KG1 (cell line): ENCODE measurements at places on chromosomes 5 and 9.

- DNase-seq, result no peak
Measured at GRCh38 chr9:18338042-18338441, 135.9 kb upstream of the ADAMTSL1 start.

DNA sequence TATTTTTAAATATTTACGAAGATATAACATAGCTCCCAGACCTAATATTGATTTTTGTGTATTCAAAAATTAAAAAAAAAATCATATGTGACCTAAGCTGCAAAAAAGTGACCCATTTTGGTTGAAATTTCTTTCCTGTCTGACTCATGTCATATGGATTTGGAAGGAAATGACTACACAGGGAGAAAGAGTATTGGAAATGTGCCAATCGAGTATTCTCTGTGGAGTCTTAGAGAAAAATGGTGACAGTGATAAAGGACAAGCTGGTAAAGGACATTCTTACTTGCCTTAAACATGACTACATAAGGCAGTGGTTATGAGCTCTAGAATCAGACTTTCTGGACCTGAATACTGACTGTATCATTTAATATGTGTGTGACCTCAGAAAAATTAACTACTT, 262.9 kb upstream of the PTPRD start:
- DNase-seq, result no peak

DNA sequence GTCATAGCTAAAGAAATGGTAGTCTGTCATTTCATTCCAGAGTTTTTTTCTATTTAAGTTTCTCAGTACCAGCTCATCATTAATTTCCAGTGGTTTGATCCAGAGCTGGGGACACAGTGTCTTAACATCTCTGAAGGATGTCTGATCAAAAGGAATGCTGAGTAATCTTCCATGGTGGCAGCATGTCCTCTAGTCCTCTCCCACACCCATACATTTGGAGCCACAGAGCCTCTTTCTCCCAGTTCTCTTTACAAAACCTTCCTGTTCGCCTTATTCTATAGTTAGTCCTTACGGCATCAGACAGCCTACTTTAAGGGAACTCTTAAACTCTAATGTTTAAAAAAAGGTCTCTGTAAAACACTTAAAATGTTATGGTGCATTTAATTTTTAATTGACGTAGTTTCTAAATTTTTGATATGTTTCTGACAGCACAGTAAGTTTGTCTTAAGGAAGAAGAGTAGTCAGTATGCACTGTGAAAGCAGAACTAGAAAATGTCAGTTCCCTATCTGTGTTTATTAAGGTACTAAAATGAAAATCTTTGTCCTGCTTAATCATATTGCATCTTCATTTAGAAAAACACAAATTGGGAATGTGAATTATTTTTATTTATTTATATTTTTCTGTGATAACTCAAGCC, 96.8 kb downstream of the INIP start:
- DNase-seq, result no peak

DNA sequence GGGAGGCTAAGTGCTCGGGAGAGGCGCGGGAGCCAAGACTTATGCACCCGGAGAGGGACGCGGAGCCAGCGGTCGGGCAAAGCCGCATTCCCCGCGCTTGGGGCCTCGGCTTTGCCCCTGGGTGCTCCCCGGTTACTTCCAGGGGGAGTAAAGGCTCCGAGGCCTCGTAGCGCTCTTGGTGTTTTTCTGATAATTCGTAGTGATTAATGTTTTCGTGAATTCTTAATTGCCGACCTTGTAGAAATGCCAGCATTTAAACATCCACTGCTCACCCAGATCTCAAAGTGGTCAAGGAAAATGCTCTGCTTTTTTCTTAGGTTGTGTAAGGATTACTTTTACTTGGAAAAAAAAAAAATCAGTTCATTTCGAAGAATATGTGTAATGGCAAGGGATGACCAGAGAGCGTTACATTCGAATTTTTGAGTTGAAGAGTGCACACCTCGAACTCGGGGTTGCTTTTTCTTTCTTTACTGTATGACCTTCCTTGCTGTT, 654 bp upstream of the TUT7 start:
- no peak for DNase-seq

GRCh38 chr5:164934039-164934438, 1428.6 kb downstream of the MAT2B start:
- DNase-seq, result no peak

- DNase-seq, result no peak
Measured at GRCh38 chr9:1383899-1384455, 333.8 kb downstream of the DMRT2 start.

GRCh38 chr5:33588654-33589372, 148.0 kb downstream of the TARS1 start:
- DNase-seq, result no peak

DNA sequence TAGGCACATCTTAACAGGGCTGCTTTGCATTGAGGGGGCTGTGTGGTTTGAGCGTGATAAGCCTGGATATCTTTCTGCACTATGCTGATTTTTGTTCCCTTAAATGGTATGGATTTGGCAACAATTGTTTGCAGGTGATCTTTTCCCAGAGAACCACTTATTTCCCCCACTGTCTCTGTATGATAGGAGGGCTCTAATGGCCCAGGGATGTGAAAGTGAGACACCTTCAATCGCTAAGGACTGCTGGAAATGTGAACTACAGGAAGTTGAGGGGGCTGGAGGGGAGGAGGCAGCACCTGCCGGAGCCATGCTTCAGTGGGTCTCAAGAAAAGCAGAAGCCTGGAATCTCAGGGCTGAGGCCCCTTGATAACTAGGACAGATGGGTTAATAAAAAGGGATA, 29.4 kb downstream of the SYK start:
- no peak for DNase-seq

GRCh38 chr9:77455312-77455927, 192.7 kb downstream of the GNA14 start:
- DNase-seq, result peak; percentile 19

GRCh38 chr9:127186806-127187205, 64.4 kb upstream of the ANGPTL2 start:
- DNase-seq, result no peak

DNA sequence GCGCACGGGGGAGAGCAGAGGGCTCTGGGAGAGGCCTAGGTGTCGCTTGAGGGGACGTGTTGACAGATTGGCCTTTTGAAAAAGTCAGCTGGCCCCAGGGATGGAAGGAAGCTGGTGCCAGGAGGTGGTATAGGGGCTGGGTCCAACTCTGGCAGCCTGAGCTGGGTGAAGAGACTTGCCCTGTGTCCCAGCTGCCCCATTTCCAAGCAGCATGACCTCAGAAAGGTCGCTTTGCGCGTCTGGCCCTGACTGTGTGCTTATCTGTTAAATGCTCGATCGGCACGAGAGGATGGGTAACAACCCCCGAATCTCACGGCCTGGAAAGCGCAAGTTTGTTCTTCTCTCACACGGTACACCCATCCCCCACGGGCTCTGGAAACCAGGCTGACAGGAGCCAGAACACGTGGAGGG, 31.2 kb upstream of the LAMC3 start:
- no peak for DNase-seq

GRCh38 chr9:134670851-134671281, 29.3 kb downstream of the COL5A1 start:
- no peak for DNase-seq

DNA sequence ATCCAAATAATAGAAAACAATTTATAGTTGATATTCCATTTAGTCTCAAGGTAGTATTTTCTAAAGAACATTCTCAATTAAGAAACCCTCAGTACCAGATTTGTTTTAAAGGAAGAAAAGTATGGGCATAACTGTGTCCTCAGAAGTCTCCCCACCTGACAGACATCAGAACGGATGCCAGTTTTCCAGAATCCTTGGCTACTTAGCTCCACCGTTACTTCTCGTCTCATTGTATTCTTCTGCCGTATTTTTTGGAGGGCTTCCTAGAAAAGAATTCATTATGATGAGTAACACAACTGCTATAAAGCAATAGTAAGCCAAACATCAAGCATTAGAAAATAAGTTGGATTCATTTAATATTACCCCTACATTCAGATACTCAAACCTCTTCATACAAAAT, 67.8 kb downstream of the DROSHA start:
- DNase-seq, result no peak

DNA sequence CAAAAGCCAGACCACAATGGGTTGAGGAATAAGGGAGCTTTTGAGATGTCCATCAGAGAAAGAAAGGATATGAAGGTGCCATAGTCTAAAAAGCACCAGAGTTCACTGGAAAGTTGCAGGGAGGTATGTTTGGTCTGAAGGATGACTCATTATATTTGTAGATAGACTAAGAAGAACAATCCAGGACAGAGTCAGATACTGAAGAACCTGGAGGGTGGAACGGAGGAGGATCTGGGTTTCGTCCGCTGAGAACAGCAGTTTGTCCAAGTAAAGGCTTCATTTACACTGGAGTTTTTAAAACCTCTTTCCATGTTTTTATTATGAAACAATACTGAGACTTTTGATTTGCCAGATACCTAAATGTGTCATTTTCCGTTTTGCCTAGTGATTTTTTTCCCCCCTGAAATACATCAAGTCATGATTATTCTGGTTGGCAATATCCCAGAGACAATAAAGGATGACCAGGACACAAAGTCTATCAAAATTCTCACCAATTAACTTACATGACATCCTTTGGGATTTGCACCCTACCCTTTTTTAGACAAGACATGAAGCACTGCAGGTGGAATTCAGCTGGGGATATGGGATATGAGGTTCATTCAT, 219.9 kb downstream of the MLLT3 start:
- no peak for DNase-seq

GRCh38 chr5:181217803-181218062, 5.3 kb upstream of the TRIM41 start:
- no peak for DNase-seq

- no peak for DNase-seq
Measured at GRCh38 chr9:20989923-20990341, 41.5 kb downstream of the HACD4 start.

GRCh38 chr5:65029178-65029577, 260.4 kb downstream of the CWC27 start:
- no peak for DNase-seq

DNA sequence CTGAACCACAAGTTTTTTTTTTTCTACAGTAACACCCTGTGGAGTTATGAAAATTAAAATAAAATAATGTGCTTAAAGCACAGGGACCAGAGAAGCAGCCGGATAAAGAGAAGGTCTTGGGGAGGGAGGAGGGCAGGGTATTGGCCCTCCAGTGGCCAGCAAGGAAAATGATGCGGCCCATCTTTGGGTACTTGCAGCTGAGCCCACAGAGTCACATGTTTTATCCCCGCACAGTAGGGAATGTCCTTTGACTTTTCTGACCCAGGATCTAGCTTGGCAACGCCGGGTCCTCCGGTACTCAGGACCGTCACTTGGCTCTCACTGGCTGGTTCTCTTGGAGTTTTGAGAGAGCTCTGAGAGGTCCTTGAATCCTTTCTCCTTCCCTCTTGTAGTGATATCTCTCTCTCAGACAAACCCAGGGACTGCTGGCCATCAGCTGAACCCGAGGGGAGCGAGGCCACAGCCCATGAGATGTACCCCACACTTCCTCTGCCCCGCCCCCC, 35.3 kb upstream of the HSPA9 start:
- no peak for DNase-seq

GRCh38 chr5:38119836-38120235, 138.5 kb upstream of the EGFLAM start:
- DNase-seq, result no peak

DNA sequence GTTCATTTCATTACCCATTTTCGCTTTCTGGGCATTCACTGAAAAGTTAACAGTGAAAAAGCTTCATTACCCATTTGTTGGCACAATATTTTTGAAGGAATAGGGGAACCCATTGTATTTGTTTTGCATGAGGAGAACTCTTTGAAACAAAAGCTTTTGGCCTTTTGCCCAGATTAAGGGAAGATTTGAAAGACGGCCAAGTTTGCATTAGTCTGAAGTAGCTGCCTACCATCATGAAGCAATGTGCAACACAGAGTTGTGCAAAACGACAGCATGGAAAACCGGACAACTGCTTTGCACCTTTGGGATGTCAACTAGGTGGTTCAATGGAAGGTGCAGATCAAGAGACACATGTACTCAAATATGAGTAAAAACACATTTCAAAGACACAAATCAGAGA, 84.9 kb downstream of the TRPM3 start:
- no peak for DNase-seq

GRCh38 chr9:121189660-121190059, 12.0 kb downstream of the RAB14 start:
- DNase-seq, result no peak

DNA sequence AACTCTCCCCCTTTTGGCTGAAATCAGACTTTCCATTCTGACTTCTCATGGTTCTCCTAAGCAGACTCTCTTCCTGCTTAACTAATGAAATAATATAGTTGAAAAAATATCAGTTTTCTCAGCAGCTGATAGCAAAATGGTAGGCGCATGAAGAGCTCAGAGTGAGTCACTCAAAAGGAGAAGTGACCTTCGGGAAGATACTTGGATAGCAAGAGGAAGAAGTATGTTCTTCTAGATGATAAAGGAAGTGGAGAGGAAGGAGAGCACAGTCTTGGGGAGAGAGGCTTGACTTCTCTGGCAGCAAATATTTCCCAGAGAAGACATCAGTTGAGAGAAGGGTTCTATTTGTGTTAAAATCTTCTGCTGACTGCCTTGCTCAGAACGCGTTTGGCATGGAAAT, 101.5 kb downstream of the TAF11L14 start:
- DNase-seq, result no peak

DNA sequence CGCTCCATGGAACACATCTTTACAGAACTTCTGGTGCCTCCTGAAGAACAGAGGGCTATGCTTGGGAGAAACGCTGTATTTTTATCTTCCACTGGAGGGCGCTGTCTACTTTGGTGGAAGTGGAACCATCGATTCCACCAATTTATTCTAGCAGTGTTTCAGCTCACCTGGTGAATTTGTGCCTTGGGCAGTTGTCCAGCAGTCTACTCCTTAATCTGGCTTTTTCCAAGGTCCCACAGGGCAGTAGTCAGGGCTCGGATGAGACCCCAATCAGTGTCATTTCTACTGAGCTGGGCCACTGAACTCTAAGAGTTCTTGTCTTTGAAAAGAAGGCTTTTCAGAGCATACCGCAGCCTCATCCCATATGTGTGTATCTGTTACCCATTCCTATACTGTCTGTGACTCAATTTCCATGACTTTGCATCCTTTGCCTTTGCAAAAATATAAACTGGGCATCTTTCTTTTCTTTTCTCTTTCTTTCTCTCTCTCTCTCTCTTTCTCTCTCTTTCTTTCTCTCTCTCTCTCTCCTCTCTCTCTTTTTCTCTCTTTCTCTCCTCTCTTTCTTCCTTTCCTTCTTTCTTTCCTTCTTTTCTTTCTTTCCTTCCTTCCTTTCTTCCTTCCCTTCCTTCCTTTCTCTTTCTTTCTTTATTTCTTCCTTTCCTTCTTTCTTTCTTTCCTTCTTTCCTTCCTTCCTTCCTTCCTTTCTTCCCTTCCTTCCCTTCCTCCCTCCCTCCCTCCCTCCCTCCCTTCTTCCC, 138.4 kb upstream of the ZNF618 start:
- peak; percentile 68 for DNase-seq

- DNase-seq, result no peak
Measured at GRCh38 chr5:90934091-90934719, 375.6 kb downstream of the ADGRV1 start.

DNA sequence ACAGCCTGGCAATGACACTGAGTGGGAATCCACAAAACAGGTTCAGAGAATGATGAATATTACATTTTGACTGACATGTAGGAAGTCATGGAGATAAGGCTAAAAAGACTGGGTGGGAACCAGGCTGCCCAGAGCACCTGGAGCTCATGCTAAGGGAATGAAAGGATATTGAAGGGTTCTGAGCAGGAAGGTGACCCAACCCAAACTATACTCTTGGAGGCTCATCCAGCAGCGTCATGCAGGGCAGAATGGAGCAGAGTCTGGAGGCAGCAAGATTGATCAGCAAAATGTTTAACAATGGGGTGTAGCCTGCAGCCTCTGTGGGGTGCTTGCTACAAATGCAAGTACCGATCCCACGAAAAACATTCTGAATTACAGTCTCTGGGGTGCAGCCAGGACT, 120.2 kb downstream of the PSD2 start:
- DNase-seq, result no peak

GRCh38 chr5:154712518-154713437, 42.4 kb upstream of the LARP1 start:
- DNase-seq, result no peak
